Aorta (tissue), 5 donors: ENCODE measurements at places on chromosomes 11 and 22. TPM values are rescaled to one million over a fixed set of nuclear protein-coding genes. Genes with fewer than 3 reads are reported as not detected.
A peak's percentile ranks its signal among the peaks of the same experiment; 100 is the strongest.

DNA sequence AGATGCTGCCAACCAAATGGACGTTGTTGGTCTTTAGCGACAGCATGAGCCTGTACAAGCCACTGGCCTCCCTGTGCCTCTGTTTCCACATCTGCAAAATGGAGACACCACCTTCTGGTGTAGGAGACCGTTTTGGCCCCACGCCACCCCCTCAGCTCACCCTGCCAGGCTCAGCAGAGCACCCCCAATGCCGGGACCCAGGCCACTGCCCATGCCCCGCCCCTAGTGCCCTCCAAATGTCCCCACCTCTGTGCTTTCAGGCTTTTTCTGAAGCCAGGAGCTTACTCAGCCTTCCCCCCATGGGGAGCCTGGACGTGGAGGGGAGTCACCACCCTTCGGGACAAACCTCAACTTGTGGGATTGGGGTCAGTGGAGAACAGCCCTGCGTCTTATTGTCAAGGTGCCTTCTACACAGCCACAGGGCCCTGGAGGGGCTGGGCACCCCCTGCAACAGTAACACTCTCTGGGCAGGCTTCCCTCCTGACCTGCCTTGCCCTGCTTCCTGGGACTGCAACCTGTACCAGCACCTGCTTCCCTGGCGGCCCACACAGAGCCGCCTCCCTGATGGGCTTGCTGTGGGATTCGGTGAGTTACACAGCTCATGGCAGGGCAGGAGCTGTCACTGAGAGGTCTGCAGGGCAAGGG is 24.6 kb upstream of the RTL6 start:
- no peaks in the 10 kb centered on the region for H3K36me3 ChIP-seq
- no peaks in the 10 kb centered on the region for H3K4me1 ChIP-seq

DNA sequence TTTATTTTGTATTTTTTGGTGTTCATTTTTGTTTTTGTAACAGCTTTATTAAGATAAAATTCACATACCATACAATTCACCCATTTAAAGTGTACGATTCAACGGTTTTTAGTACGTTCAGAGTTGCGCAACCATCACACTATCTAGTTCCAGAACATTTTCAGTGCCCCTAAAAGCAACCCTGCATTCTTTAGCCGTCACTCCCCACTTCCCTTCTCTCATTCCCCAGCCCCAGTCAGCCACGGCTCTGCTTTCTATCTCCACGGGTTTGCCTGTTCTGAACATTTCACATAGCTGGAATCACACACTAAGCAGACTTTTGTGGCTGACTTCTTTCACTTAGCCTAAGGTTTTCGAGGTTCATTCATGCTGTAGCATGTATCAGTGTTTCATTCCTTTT is 9.6 kb upstream of the KCNQ1OT1 start:
- H3K27ac ChIP-seq: no peak overlapping the region
- no peaks in the 10 kb centered on the region for H3K27me3 ChIP-seq
- H3K36me3 ChIP-seq: no peaks in the 10 kb centered on the region
- H3K4me1 ChIP-seq: no peaks in the 10 kb centered on the region

FGF3 gene
- not detected for total RNA-seq

CCDC89 gene
- 1.9 TPM for total RNA-seq

- no peak for DNase-seq
- H3K27me3 ChIP-seq: no peaks in the 10 kb centered on the region
- no peak overlapping the region for H3K4me3 ChIP-seq
- H3K27ac ChIP-seq: no peak overlapping the region
Measured at GRCh38 chr11:44580701-44581100, 15.2 kb downstream of the CD82 start.

SMIM35 gene
- total RNA-seq: 0.15 TPM

DRD2 gene
- total RNA-seq: 0.48 TPM

STK33 gene
- total RNA-seq: 0.88 TPM

LUZP2 gene
- 0.15 TPM for total RNA-seq

GRCh38 chr11:116840746-116841296 is 3.4 kb upstream of the APOA1 start:
- H3K4me1 ChIP-seq: no peaks in the 10 kb centered on the region
- peak; percentile 53 for DNase-seq
- no peak overlapping the region for H3K4me3 ChIP-seq

ASCL2 gene
- 1.4 TPM for total RNA-seq
